ENCODE measurements at places on chromosomes 1 and 21.
A peak's percentile ranks its signal among the peaks of the same experiment; 100 is the strongest.

DNA sequence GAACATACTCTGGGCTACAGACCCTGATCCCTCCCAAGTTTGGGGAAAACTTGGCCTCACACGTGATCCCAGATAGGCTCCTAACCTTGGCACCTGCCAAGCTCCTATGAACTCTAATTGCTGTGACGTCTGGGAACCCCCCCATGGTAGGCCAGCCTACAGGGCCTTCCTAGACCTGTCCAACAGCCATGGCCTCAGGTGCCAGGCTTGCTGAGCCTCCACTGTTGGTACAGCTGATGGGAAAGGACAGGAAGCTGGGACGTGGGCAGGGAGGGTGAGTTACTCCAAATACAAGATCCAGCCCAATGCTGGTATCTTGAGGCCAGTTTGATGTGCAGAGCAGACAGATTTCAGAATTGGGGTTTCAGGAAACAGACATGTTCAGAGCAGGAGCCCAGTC is 19.1 kb downstream of the SMIM12 start:
- DNase-seq = no peak

DNA sequence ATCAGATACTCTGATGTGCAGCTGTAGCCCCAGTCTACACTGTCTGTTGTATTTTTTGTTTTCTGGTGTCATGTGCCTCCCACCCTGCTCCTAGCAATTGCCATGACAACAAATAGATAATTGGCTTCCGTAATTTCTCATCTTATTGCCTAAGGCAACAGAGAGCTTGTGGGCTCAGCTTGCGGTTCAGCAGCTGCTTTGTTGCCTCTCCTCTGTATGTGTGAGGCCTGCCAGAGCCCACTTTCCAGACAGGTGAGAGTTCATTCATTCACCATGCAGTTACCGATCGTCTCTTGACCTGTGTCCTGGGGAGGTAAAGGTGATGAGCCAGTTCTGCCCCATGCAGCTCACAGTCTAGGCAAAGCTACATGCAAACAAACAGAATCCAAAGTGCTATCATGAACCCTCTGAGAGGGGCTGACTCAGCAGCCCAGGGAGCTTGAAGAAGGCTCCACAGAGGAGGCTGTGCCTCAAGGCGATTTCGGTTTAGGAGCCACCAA is 11.9 kb downstream of the LGALS8 start:
- no peak for DNase-seq

GRCh38 chr1:2236695-2237677 is 8.9 kb downstream of the SKI start:
- DNase-seq = no peak

DNA sequence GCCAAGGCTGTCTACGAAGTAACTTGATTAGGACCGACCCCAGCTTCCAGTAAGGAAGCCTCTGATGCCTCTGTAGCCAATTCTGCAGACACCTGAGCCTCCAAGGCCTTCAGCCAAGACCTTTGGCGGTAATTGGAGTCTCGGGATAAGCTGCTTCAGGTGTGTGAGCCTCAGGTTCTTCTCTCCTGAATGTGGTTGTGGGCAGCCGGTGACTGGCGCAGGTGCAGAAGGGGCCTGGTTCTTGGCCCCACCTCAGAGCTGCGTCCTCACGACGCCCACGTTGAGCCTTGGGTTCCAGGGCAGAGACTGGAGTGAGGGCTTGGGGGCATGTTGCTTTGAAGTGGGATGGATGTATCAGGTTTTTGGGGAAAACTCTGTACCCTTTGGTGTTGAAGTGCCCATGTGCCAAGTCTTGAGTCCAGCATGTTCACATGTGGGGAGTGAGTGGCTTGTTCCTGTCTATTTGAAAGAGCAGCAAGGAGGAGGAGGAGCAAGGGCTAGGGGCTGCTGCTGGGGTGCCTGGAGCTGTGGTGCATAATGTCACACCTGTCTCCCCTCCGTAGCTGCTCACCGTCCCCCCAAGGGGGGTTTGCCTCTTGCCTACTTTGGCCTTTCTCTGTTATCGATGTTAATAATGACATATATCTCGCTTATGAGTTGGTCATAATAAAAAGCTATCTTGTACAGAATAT is 1.4 kb downstream of the PSEN2 start:
- no peak for DNase-seq

GRCh38 chr1:219553934-219554502 is 58.9 kb downstream of the ZC3H11B start:
- no peak for DNase-seq

- no peak for DNase-seq
Observed at GRCh38 chr1:204829133-204829825, 41.4 kb upstream of the NFASC start.

DNA sequence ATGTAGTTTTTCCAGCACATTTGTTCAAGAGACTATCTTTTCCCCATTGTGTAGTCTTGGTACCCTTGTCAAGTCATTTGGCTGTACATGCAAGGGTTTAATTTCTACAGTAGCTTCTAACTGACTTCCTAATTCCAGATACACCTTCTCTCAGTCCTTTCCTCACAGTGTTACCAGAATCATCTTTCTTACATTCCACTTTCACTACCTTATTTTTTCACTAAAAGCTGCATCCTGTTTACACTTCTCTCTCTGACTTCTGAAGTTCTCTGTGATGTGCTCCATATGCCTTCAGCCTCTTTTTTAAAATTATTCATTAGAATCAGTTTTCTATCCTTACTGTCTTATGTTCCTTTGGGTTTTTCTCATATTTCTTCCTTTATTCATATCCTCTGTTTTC is 57.1 kb upstream of the RWDD3 start:
- no peak for DNase-seq

DNA sequence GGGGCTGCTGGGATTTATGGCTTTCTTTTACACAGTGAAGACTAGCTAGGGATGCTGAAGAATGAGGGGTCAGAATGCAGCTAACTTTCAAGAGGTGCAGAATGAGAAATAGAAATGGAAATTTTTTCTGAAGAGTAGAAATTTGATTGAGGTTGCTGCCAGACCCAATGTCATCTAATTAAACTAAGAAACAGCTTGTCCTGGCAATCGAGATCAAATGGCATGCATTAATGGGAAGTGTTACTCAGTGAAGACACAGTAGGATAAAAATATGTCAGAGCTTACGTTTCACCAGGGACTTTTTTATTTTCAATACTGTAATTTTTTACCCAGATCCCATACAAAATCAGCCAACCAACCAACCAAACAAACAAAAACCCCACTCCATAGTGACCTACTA is 306.0 kb downstream of the GRIK1 start:
- DNase-seq = no peak

- DNase-seq = no peak
Observed at GRCh38 chr1:98323906-98324358, 337.6 kb upstream of the SNX7 start.

GRCh38 chr1:70441392-70442035 is 30.4 kb downstream of the CTH start:
- no peak for DNase-seq

DNA sequence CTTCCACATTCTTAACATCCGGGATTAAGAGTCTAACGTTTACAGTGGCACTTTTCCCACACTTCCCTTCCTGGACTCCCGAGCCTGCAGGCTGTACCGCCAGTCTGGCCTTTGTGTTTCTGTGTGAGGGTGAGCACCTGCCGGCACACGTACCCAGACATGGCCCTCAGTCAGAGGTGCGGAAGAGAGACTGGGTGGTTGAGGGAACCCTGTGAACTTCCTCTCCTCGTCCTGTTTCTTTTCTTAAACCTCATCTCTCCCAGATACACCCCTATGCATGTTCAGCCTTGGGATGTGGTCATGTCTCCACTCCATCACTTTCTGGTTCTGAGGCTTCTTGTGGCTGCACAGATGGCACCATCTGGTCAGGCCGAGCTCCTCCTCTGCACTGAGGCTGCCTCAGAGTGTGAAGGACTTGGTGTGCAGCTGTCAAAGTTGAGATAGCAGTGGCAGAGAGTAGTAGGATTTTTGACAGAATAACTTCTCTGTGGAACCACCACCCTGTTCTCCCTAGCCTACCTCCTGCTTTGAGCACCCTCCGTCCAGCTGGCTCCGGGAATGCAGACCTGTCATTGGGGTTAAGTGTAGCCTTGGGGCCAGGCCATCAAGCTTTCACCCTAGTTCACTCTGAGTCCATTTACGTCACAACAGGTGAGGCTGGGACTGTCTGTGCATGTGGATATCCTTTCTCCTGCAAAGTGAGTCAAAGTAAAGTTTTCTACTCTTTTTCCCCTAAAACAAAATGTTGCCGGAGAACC is 31.4 kb downstream of the VASH2 start:
- DNase-seq = no peak

DNA sequence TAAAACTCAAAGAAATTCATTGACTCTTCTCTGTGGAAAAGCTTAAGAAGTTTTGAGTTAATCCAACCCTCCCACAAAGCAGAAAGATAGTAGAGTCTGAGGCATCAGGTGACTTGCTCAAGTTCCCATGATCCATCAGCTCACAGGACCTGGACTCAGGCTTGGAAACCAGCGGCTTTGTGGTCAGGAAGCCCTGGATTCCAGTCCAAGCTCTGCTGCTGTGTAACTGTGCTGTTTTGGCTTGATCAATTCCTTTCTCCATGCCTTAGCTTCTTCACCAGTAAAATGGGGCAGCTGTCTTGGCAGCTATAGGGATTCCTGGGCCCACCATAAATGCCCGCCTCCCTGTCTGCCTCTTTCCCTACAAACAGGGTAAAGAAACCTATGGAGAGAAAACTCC is 180.2 kb downstream of the HIVEP3 start:
- no peak for DNase-seq

GRCh38 chr1:24295535-24295934 is 23.6 kb upstream of the GRHL3 start:
- no peak for DNase-seq

DNA sequence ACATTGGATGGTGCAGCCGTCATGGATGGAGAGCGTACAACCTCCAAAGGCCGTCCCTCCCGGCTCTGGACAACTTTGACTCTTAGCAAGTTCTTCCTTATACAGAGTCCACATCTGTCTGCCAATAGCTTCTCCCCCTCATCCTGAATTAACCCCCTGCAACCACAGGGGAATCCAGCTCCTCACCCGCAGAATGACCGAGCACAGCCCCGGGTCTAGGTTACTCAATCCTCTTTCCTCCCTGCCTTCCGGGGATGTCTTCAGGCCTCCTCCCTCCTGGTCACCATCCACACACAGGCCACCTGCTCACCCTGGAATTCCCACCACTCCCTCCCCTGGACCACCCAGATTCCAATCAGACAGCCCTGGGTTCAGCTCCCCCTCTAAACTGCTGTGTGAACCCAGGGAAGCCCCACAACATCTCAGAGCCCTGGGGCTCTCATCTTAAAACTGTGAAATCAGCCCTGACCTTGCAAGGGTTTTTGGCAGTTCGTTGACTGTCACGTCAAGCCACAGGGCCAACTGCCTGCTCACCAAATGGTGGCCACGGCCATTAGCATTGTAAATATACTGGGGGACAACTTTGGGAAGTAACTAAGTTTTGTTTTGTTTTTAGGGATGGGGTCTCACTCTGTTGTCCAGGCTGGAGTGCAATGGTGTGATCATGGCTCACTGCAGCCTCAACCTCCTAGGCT is 54.2 kb downstream of the HSPG2 start:
- DNase-seq = no peak

DNA sequence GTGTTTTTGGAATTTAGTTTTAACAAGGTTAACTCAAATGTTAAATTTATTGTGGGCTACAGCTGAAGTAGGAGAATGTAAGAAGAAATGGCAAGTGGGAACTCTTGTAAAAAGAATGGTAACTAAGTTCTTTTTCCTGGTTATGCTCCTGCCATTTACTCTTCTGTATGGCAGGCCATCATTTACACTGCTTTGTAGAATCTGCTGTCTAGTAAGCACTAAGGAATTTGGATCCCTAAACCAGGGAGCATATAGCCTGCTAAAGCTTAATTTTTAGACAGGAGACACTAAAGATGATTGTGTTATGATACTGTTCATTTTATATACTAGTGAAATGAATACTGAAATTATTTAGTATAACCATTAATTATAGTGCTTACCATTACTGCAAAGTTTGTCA is 85.3 kb downstream of the CAMTA1 start:
- DNase-seq = no peak

DNA sequence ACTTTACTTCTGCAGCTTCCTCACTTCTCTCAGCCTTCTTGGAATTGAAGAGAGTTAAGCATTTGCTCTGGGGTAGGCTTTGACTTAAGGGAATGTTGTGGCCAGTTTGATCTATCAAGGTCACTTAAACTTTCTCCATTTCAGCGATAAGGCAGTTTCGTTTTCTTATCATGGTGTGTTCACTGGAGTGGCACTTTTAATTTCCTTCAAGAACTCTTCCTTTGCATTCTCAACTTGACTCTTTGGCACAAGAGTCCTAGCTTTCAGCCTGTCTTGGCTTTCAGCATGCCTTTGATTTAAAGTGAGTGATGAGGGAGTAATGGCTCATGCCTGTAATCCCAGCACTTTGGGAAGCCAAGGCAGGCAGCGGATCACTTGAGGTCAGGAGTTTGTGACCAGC is 38.7 kb downstream of the HS2ST1 start:
- no peak for DNase-seq

GRCh38 chr1:94953107-94953506 is 26.2 kb upstream of the CNN3 start:
- DNase-seq = no peak

GRCh38 chr1:150751443-150751842 is 14.1 kb downstream of the CTSS start:
- no peak for DNase-seq

DNA sequence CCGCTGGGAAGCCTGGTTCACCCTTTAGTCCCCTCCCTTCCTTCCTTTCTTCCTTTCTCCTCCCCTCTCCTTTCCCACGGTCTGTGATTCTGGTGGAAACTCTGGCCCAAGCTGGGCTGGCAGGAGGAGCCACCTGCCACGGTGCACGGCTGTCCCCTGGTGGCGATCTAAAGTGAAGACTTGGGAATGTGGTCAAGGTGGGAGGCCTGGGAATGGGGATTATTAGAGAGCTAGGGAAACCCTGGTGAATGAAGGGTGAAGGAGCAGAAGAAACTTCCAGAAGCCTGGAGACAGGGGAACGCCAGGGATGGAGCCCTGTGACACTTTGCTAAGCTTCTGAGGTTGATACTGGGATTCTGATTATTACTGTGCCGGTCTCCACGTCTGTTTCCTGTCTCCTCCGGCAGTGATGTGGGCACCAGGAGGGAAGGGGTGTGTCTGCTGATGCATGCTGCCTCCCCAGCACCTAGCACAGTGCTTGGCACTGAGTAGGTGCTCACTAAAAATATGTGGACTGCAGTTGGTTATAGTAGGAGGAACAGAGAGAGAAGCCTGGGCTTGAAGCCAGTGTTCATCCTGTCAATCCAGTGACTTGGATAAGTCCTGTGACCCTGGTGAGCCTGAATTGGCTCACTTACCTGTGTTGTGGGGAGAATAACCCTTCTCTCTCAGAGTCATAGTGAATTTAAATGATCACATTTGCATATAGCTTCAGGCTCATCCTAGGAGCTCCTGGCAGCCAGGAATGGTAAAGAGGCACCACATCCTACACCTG is 71.2 kb upstream of the NBPF3 start:
- peak; percentile 42 for DNase-seq

GRCh38 chr1:112934577-112934976 is 21.4 kb downstream of the SLC16A1 start:
- no peak for DNase-seq

GRCh38 chr21:38915546-38915945 is 109.8 kb downstream of the ETS2 start:
- no peak for DNase-seq

GRCh38 chr1:217373761-217374701 is 256.9 kb downstream of the GPATCH2 start:
- no peak for DNase-seq

- no peak for DNase-seq
Observed at GRCh38 chr1:212607913-212608391, 609 bp upstream of the ATF3 start.

- DNase-seq = no peak
Observed at GRCh38 chr1:172948457-172948856, 102.3 kb downstream of the TNFSF18 start.

- DNase-seq = no peak
Observed at GRCh38 chr1:110853135-110853534, 19.8 kb upstream of the CD53 start.

- DNase-seq = no peak
Observed at GRCh38 chr1:12457771-12458170, 160.2 kb downstream of the DHRS3 start.
